ENCODE measurements at places on chromosomes 1 and 21.

- no peak for DNase-seq
Measured at GRCh38 chr1:96306809-96307560, 414.6 kb upstream of the PTBP2 start.

DNA sequence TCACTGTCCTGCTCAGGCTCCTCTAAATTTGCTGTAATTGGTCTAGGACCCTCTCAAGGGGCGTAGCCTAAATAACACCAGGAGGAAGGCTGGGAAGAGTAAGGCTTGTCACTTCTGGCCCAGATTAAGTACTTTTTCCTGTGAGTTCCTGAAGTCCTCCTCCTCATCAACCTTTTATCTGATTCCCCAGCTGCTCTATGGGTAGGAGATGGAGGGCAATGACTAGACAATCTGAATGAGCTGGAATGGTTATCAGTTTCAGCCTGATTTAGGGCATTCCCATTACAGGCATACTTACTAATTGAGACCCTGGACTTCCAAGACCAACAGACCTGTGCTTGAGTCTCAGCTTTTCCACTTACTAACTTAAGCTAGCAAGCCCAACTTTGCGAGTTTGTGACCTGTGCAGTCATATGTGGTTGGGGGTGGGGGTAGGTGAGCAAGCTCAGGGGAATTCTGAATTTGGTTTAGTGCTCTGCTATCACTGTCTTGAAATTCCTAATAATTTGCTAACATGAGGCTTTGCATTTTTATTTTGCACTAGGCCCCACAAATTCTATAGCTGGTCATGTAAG, 18.0 kb upstream of the FGGY start:
- no peak for DNase-seq

GRCh38 chr1:94382201-94382600, 36.0 kb upstream of the ABCD3 start:
- no peak for DNase-seq

DNA sequence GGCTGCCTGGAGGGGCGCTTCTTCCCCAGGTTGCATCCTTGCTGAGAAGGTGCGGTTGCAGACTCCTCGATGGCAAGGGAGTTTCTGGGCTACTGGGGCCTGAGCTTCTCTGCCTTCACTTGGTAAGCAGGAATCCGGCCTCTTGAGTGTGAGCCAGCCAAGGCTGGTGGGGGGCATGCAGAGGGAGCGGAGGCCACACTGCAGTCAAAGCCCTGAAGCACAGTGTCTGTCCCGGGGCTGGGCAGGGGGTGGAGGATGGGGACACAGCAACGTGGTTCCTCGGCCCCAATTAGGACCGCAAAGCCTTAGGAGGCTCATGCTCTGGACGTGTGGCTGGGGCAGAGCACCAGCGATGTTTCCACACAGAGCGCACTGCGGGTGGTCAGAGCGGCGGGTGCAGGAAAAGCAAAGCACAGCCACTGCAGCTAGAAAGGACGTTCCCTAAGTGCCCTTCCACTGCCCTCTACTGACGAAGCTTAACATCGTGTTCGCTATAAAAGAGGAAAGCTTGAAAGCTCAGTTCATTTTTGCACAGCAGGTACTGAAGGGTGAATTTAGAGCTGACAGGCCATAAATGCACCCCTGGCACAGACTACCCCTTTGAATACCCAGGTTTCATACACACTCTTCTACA, 60.7 kb upstream of the COG2 start:
- peak; percentile 75 for DNase-seq

GRCh38 chr21:45130324-45130774, 56.0 kb downstream of the ADARB1 start:
- no peak for DNase-seq

DNA sequence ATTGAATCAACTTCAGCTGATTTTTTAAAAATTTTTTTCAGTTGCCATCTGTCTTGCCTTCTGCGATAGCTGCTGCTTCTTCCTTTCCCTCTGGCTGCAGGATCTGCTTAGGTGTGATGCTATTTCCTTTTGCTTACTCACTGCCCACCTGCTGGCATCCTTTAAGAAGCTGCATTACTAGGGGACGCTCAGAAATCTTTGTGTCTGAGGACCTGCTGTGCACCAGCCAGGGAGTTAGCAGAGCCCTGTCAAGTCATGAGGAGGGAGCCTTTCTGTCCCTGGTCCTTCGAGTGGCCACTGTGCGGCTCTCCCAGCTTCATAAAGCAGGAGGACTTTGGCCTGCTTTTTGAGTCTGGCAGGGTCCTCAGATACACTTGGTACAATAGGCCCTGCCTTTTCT, 327.8 kb downstream of the USH2A start:
- no peak for DNase-seq

DNA sequence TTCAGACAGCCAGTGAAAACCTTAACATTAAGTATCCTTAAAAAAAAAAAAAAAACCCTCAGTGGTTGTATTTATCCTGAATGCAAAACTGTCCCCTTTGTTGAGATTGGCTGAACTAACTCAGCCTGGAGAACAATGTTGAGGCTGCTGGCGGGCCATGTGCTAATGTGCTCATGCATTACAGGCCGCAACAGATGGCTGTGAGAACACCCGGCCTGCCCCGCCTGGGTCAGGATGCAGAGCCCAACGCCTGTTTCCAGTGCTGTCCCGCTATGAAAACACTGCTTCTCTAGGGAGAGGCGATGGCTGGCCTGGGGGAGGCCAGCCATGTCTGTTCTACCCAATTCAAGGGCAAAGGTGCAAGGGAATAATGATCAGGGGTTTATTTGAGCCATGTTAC, 13.8 kb downstream of the OLIG2 start:
- no peak for DNase-seq

GRCh38 chr1:24022581-24023361, 42.6 kb upstream of the SRSF10 start:
- no peak for DNase-seq

GRCh38 chr1:40965531-40965930, 14.0 kb upstream of the CTPS1 start:
- DNase-seq: no peak

GRCh38 chr1:58784758-58785441, 1.1 kb upstream of the JUN start:
- DNase-seq: peak; percentile 88

DNA sequence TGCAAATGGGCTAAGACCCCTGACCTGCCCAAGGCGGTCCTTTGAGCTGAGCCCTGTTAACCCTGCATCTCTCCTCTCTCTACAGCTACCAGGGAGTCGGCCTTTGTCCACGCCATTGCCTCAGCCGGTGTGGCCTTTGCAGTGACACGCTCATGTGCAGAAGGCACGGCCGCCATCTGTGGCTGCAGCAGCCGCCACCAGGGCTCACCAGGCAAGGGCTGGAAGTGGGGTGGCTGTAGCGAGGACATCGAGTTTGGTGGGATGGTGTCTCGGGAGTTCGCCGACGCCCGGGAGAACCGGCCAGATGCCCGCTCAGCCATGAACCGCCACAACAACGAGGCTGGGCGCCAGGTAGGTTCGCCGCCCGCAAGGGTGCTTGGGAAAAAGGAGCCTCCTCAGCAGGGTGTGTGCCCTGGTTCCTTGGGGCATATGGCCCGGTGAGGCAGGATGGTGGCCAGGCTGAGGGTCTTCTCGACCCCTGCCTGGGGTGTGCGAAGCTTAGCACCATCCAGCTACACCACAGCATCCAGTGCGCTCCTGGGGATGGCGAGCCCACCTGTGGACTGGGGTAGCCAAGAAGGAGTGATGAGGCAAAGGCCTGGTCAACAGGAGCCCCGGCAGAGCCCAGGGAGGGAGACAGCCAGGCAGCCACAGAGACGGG, 31.8 kb upstream of the ARF1 start:
- no peak for DNase-seq

- DNase-seq: no peak
Measured at GRCh38 chr1:207841293-207841692, 69.6 kb downstream of the CD34 start.

- no peak for DNase-seq
Measured at GRCh38 chr1:107867422-107867821, 97.6 kb downstream of the VAV3 start.

GRCh38 chr1:166889776-166890175, 13.7 kb upstream of the TADA1 start:
- no peak for DNase-seq

DNA sequence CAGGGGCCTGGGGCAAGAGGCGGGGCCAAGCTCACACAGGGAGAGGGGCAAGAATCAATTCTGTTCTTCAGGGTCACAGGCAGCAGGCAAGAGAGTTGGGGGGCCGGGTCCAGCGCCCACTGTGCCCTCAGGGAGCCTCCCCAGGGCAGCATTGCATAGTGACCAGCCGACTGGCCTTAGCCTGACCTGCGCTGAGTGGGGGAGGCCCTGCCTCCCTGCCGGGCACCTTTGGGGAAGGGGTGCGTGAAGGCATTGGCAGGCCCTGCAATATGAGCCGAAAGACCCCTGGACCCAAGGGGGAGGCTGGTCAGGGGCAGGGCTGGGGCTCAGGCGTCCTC, 12.2 kb downstream of the SCNN1D start:
- DNase-seq: no peak

GRCh38 chr1:198932351-198932991, 293.6 kb downstream of the PTPRC start:
- no peak for DNase-seq

- DNase-seq: no peak
Measured at GRCh38 chr1:170340308-170340707, 191.7 kb upstream of the GORAB start.

DNA sequence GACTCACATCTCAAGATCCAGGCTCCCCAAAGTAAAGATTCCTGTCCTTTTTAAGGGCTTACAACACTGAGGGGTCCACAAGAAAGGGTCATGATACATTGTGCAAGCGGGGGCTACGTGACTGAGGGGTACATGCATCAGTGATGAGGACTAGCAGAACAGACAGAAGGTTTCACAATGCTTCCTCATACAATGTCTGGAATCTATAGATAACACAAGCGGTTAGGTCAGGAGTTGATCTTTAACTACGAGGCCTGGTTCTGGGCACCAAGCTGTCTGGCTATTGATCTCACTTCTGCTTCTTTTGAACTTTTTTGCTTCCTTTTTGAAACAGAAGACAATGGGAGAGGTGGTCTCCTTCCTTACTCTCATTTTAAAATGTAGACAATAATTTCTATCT, 718.6 kb downstream of the AMY1C start:
- DNase-seq: no peak

DNA sequence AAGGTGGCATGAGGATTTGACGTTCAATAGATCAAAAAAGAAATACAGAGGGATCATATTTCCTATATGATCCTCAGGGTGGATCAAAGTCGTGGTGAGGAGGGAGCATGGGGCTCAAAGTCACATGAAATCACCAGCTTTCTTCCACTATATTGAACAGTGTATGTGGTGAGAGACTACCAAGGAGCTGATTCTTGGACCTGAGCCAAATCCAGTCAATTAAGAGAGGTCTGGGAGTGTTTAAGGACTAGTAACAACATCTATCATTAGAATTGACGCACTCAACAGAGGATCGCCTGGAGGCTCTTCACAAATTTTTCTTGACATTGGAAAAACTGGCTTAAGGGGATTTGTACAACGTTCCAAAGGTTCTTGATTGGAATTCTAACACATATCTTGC, 267.7 kb upstream of the PROX1 start:
- DNase-seq: peak; percentile 75

- no peak for DNase-seq
Measured at GRCh38 chr1:184801503-184801902, 46.8 kb upstream of the EDEM3 start.

DNA sequence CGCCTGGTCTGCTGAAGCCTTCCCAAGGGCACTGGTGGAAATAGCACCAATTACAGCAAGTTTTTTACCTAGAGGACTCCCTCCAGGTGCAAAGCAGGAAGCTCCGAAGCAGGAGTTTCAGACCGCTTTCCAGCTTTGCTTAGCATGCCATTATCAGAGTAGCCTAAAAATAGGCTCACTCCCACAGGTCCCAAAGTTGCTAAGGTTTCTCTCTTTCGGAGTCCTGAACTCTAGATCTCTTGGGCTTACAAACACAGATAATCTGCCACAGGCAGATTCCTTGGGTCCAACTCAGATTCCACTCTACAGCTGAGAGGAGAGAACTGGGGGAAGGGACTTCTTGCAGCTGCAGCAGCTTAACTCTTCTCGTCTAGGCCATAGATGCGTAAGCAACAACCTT, 22.5 kb downstream of the ZMYND12 start:
- DNase-seq: no peak

DNA sequence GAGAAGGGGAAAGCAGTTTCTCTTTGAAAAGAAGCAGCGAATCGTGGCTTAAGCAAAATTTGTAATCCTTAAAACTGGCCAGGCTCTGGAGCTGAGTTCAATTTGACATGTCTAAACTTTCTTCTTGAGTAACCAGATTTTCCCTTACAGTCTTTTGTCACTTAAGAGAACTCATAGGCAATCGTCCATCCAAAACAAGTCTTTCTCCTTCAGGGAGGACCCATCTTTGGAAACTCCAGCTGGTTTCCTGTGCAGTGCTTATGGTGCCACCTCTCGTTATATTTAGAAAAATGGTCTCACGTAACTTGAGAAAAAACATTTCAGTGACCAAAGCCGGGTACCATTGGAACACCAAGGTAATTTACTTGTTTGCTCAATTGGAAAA, 1.8 kb upstream of the PTTG1IP start:
- no peak for DNase-seq

- peak; percentile 33 for DNase-seq
Measured at GRCh38 chr1:54500107-54500431, 48.0 kb upstream of the ACOT11 start.

- no peak for DNase-seq
Measured at GRCh38 chr1:31576743-31577455, 584 bp downstream of the TINAGL1 start.

DNA sequence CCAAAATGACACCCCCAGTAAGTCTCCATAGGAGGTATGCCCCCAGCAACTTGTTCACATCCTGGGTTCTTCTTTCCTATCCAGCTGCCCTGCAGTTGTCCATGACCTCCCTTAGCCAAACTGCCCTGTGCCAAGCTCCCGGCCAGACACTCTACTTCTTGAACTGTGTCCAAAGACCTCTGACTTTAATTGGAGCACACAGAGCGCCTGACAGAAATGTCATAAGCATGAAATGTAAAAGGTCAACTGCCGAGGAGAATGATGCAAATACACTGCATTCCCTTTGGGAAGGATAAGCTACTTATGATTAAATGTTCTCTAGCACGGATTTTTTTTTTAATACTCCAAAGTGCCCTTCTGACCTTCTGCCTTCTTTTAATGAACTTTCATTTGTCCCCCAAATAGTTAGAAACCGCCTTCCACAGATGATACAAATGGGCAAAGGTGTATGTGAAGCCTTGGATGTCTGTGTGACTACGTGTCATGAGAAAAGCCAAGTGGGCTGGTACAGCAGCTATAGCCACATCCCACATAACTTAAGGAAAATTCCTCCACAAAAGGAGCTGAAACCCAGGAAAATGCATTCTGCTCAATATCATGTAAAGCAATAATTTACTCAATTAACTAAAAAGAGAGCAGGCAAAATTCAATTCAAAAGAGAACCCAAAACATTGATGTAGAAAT, 26.8 kb downstream of the PALMD start:
- no peak for DNase-seq
